ENCODE measurements at places on chromosomes 5 and 9.
A peak's percentile ranks its signal among the peaks of the same experiment; 100 is the strongest.

DNA sequence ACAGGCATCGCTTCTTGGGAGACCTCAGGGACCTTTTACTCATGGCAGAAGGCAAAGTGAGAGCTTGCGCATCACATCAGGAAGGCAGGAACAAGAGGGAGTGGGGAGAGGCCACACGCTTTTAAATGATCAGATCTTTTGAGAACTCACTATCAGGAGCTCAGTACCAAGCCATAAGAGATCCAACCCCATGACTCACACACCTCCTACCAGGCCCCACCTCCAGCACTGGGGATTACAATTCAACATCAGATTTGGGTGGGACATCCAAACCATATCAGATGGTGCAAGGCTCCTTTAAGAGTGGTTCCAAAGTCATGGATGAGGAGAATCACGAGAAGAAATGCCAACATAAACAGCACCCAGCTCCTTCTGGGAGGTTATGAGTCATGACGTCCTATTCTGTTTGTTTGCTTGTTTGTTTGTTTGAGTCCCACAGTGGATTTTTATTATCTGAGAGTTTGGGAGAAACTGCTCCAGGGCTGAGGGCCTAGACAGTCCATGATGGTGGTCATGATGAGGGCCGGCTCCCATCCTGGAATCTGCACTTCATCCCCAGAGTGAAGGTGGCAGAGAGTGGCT, 453.5 kb downstream of the GADD45G start:
- DNase-seq, result no peak

DNA sequence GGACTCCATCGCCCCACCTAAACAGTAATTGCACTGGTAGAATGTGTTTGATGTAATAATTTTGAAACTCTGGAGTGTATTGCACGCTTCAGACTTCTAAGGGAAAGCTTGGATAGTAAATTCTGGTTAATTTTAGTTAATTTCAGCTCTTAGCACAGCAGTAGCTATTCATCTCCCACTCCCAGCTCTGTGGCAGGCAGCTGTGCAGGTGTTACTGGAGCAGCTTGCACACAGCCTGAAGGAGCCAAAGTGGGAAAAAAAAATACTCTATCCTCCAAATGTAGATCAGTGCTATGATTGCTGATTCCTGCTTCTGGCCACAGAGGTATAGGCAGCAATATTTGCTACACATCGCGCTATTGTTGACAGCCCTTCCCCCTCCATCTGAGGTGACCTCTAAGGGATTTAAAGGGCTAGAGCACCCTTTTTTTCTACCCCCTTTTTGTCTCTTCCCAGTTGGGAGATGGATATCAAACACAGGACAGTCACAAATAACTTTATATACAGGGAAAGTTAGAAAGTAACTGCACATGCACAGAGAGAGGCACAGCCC, 97.4 kb downstream of the KCTD16 start:
- DNase-seq, result peak; percentile 64

DNA sequence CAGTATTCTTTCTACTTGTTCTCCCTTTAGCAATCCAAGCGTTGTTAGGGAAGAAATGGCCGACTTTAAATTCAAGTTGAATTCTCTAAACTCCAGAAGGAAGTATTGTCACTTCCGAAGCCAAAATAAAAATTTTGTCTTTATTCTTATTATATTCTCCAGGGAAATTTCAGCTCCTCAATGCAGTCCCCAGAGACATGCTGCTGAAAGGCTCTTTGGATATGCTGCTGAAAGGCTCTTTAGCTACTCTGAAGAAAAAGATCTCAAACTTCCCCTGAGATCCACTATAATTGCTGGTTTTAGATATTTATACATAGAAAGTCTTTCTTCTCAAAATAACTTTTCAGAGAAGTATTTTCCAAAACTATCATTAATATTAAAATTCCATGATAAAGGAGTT, 92.3 kb upstream of the PARP8 start:
- DNase-seq, result no peak

DNA sequence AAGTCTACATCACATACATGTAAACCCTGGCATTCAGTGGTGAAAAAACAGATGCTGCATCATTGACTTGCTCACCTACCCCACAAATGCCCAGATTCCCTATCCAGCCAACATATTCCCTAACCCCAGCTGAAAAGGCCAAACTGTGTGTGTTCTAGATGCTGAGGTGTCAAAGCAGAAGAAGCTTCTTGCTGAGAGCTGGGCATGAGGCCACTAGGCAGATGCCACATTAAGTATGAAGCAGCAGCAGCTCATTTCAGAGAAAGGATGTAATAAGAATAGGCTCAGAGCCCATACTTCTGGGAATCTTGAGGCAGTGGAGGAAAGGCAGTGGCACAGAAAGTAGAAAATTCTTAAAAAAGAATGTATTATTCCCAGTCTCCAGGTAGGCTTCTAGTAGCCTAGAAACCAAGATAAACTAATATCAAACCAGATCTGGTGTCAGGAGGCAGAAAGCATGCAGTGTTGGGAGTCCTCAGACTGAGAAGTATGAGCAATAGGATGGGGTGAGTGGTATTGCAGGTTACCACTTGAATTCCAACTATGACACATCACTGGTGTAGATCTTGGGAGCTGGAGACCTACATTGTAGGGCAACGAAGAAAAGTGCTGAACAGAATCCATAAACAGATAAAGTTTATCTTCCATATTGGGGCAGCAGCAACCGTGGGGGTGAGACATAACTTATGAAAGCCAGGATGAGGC, 71.9 kb upstream of the GRHPR start:
- DNase-seq, result no peak

GRCh38 chr5:151408591-151409230, 38.7 kb upstream of the SLC36A1 start:
- no peak for DNase-seq

- DNase-seq, result no peak
Measured at GRCh38 chr9:121954477-121955140, 138.5 kb downstream of the TTLL11 start.

- peak; percentile 68 for DNase-seq
Measured at GRCh38 chr9:76901801-76902200, 4.1 kb downstream of the PRUNE2 start.

- no peak for DNase-seq
Measured at GRCh38 chr9:326667-327066, 112.0 kb downstream of the DOCK8 start.

GRCh38 chr5:15621094-15621493, 121.1 kb downstream of the FBXL7 start:
- no peak for DNase-seq

GRCh38 chr9:131734165-131734610, 5.7 kb downstream of the RAPGEF1 start:
- peak; percentile 82 for DNase-seq

DNA sequence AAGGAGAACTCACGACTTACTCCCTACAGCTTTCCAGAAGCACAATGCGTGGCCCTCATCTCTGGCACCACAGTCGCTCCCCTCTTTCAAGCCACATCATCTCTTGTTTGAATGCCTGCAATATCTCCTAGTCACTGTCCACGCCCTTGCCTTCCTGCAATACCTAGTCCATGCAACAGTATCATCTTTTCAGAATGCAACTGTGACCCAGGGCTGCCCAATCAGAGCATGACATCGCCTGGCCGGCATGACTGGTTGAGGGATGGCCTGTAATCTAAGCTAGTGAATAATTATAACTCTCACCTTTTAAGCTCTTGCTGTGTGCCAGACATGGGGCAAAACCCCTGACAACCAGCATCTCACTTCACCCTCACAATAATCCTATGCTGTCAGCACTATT, 52.5 kb upstream of the CPEB4 start:
- DNase-seq, result no peak

- DNase-seq, result peak; percentile 88
Measured at GRCh38 chr9:106621313-106622163, 241.4 kb upstream of the ZNF462 start.

DNA sequence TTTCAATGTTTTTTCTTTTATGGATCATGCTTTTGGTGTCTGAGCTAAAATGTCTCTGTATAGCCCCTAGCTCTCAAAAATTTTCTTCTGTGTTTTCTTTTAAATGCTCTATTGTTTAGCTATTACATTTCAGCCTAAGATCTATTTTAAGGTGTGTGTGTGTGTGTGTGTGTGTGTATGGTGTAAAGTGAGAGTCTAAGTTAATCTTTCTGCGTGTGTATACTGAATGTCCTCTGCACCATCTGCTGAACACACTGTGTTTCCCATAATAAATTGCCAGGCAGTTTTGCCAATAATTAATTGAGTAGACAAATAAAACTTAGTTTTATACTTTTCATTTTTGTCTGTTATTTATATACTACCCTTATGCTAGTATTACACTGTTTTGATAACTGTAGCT, 2096.3 kb upstream of the C9orf72 start:
- DNase-seq, result no peak

DNA sequence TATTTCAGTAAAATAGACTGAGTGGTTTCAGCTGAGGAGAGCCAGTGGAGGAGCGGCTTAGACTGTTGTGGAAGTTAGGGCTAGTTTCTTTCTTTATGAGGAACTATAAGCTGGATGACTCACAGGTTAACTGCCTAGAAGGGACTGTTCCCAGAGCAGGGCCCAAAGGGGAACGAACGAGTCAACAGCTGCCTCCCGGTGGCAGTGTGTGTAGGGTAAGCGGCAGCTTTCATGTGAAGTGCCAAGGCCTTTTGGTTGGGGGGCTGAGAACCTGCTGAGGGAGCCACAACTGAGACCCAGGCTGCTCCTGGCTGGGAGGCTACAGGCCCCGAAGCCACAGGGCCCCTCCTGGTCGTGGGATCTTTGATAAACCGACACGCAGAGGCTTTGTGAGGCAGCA, 7.0 kb downstream of the SQSTM1 start:
- no peak for DNase-seq

DNA sequence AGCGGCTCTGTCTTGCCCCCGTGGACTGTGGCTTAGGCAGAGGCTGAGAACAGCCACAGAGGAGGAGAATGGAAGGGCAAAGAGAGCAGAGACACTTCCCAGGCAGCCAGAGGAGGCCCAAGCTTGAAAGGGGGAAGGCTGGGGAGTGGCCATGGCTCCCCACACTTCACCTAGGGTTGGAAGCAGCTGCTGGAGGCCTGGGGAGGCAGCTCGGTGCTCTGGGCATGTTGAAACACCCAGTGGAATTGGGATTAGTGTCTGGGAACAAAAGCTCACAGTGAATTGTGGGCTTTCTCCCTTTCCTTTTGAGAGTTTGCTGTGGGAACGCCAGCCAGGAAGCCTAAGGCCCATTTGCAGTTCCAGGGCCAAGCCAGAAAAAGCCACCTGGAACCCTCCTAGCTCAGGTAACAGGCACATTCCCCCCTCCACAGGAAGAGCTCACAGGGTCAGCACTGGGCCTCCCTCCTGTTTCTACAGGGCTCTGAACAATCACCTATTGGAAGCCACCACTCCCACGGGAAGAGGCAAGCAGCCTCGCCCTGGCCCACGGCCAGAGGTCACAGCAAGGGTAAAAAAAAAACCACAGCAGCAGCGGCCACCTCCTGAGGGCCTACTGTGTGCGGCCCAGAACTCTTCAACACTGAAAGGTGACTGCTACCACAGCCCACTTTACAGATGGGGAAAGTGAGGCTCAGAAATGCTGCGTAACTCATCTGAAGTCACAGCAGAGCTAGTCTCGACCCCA, 20.2 kb downstream of the EEIG1 start:
- peak; percentile 92 for DNase-seq

GRCh38 chr5:116038817-116039216, 6.5 kb downstream of the ARL14EPL start:
- peak; percentile 94 for DNase-seq

DNA sequence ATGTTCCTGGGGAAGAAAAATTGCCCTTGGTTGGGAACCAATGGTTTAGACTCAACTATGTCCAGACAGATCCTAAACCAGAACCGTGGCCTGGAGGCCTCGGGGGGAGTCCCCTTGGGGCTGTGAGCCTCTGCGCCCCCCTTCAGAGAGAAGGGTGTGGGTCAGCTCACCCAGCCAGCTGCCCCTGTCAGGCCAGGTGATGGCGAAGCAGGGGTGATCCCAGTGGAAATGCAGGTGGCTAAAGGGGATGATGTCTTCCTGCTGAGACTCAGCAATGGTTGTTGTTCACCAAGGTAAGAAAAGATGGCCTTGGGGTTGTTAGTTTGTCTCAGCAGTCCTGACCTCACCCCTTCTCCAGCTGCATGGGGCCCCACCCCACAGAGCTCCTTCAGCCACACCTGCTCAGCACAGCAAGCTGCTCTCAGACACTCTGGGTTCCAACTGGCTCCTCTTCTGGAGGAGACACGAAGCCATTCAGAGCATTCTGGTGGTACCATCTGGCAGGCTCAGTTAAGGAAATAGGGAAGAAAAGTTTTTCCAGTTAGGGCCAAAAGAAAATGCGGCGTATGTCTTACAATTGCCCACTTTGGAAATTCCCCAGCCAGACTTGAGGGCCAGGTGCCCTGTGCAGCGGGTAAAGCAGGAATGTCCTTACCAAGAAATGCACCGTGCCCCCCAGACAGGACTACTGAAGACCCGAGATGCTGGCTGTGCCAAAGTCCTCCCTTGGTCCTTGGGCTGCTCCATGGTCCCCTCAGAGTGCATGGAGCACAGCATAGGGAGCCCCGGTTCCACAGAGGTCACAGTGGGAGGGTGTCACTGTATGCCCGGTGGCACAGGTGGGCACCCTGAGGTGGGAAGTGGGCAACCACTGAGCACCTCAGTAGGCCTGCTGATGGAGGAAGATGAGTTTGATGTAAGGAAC, 90.2 kb downstream of the NSUN2 start:
- peak; percentile 45 for DNase-seq

DNA sequence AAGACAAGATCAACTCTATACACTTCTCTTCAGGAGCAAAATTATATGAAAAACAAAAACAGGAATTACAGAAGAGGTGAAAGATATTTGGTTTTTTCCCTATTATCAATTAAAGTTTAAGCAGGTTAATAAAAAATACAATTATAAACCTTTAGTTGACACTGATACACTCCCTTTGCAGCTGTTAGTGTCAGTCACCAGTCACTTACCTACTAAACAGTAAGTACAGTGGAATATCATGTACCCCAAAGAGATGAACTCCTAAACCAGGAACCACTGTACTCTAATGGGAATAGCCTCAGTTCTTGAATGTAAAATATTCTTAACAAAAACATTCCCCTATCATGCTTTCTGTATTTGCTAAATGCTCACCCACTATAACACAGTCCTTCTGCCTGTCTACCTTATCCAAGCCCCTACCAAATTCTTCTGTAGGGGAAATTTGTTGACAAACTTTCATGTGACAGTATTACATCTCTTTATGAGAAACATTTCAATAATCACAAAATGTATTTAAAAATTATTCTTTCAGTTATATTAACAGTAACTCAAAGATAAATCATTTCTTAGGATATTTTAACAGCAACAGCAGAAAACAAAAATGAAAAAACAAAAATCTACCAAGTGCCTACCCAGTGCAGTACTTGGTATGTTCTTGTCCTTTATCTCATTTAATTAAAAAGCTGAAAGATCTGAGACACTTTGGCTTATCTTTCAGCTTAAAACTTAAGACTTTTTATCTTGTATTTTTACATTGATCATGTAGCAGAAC, 212.8 kb downstream of the MLLT3 start:
- no peak for DNase-seq
